Stimulated activated CD8-positive, alpha-beta memory T cell treated with anti-CD3 and anti-CD28 coated beads, Interleukin-4, amount 100 ng/mL, for 24 hours (primary cell): ENCODE measurements at places on chromosomes 1 and 21.

GRCh38 chr1:76012341-76013205, 62.0 kb upstream of the ST6GALNAC3 start:
- no peak for DNase-seq

DNA sequence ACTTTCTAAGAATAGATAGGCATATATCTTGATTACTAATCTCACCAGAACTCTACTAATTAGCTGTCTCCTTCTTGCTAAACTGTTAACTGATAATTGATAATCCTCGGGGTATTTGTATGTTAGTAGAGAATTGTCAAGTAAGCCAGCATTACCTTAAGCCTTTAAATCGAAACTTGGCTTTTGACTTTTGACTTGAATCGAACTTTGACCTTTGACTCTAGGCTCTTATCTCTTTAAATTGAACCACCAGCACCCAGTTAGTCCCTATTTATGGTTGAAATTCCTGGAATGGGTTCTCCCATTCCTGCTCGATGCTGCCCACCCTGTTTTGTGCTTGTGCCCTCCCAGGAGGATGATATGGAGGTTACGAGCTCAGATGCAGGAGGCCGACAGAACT, 244.4 kb downstream of the TGFB2 start:
- no peak for DNase-seq

GRCh38 chr1:206664740-206665139, 20.0 kb upstream of the MAPKAPK2 start:
- DNase-seq, result no peak

GRCh38 chr1:42682739-42683531, 717 bp downstream of the YBX1 start:
- DNase-seq, result peak; percentile 56

DNA sequence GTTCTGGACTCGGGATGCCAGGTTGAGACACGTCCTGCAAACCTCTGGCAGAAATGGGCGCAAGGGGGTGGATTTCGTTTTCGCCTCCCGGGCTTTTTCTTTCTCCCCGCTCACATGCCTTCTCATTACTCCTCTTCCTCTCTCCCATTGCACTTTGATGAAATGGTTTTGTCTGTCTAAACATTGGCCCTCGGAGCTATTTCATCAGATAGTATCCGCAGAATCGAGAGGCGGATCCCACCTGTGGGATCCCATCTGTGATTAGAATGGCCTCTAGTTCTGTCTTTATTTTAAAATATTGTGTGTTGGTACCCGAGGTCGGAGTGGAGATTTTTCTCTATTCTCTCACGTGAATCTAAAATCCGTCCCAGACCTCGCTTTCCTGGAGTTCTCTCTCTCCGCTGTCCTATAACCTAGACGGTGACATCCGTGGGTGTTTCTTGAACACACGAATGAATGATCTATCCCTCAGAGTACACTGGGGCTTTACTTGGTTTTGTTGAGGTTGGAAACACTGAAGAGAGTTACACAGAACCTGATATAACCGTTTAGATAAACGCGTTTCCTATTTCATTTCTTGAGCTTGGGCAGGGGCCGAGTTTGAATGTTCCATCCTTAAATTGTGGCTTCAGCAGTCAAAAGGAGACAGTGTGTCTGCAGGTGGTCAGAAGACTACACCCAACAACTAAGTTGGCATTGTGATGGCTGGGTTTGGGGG, 2.0 kb downstream of the EDARADD start:
- no peak for DNase-seq

GRCh38 chr21:24200052-24200451, 1407.2 kb downstream of the MRPL39 start:
- DNase-seq, result no peak
